ENCODE measurements at places on chromosomes 4 and X.

- no peak for DNase-seq
Observed at GRCh38 chrX:9591496-9591895, 126.6 kb downstream of the TBL1X start.

DNA sequence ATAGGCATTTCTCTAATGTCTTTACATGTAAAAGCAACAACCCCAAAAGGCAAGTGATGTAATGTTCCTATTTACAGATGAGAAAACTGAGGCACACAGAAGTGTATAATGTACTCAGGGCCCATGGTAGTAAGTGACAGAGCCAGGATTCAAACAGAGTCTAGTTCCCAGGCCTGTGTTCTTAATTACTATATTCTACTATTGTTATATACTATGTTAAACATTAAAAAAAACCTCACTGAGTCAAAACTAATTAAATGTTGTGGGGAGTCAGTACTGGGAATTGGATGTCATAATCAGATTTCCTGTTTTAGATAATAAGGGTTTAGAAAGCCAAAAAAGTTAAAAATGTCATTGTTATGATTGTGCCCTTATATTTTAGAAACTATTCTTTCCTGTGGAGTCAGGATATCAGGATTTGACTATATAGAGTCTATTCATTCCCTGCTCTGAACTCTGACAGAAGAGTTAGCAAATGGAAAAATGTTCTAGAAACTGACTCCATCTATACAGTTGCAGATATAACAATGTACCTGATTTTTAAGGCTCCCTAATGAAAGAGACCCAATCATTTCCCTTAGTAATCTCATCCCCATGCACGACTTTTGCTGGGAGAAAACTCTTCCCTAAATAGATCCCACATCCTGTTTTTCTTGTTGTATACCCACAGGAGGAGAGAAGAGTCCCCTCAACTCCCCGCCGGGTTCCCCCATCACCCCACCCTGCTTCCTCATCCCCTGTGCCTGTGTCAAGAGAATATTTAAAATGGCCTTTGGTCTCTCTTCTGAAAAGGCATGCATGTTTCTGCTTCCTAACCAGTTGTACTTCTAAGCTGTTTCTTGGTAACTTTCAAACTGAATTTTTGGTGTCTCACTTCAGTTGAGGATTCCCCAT, 69.7 kb downstream of the REELD1 start:
- no peak for DNase-seq

DNA sequence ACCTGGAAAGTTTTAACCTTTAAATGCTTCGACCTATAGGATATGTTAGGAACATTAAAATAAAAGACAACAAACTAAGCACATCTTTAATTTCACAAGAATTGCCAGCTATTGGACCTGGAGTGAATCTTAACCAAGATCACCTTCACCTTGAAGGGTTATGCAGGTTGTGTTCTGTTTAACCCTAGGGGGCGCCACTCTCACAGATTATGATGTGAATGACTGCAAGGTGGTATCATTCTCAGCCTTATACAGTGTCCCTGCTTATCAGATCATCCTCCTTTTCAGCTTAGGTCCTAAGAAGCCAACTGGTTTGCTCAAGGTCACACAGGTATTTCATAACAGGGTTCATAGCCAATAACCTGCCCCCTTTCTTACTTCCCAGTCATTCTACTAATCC, 23.5 kb downstream of the INTS6L start:
- DNase-seq, result no peak

- DNase-seq, result no peak
Observed at GRCh38 chr4:8171984-8172924, 13.6 kb upstream of the ABLIM2 start.

DNA sequence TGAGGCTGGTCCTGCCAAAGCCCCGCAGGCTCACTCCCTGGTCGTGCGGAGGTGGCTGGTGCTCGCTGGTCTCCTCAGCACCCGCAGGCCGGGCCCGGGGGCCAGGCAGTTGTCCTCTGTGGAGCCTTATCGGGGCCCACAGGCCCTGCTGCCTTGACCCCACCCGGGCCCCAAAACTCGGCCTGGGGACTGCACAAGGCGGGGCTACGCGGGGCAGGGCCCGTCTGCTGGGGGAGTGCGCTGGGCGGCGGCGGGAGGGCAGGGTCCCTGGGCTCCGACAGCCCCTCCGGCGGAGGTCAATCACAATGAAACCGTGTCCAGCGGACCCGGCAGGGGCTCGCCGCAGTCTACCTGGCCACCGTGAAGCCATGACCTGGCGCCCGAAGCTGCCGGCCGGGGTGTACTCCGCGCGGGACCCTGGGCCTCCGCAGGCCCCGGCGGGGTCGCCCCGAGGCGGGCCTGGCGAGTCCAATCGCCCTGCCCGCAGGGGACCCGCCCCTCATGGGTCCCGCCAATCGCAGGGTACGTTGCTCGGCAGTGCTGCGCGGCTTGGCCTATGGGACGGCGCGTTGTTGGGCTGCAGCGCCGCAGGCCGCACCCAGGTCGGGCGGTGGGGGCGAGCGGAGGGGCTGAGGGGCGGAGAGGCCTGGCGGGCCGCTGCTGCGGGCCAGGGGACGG, at the start of gene ADD1:
ADD1 (plus strand) TSS at position 582 of the 678 bp plus-strand sequence. CDS start 32,072 bp downstream, outside the sequence.
- peak; percentile 93 for DNase-seq

DNA sequence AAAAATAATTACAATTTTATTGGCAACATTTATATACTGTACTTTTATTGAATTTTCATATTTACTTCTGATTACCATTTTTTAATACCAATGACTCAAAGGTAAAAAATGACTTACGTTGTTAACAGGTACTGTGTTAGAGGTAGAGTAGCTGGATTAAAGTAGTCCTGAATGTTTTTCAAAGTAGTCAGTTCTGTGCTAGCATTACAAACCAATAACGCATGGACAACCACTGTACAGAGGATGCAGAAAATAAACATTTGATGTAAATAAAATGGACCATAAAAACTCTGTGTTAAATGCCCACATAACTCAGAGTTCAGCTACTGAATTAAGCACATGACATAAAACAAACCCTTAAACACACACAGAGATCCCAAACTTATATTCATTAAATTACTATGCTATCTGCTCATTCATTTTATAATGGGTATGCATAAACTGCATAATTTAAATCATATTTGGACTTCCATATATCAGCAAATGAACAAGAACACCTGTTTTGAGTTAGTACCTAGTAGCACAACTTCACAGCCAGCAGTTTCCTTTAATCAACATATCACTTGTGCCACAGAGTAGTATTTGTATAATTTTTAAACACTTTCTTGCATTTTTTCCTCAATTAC, 46.4 kb upstream of the NEUROG2 start:
- no peak for DNase-seq

- no peak for DNase-seq
Observed at GRCh38 chrX:65999029-65999562, 40.8 kb downstream of the VSIG4 start.

- no peak for DNase-seq
Observed at GRCh38 chr4:48187813-48188212, 53.8 kb upstream of the TXK start.

GRCh38 chrX:40420899-40421729, 159.7 kb upstream of the ATP6AP2 start:
- DNase-seq, result no peak
